ENCODE measurements at places on chromosomes 7 and 10.

- no peak for DNase-seq
These were observed 423.6 kb upstream of the LRGUK start for GRCh38 chr7:133703547-133703946.

- no peak for DNase-seq
These were observed 33.1 kb downstream of the DENND11 start for GRCh38 chr7:141668853-141669252.

DNA sequence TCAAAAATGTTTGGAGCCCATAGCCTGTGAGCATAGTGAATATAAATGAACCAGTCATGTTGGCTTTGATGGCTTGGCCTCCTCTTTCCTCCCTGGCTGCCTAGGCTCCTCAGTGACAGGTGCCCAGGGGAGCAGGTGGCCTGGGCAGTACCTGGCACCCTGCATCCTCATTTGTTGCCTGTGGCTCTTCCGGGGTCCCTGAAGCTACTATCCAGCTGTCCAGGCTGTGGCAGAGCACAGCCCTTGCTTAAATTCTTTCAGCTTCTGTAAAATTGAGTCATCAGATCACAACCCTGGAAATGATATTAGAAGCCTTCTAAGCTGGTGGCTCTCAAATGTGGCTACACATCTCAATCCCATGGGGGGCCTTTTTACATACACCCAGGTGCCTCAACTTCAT is 525.4 kb downstream of the GALNT17 start:
- DNase-seq: no peak

DNA sequence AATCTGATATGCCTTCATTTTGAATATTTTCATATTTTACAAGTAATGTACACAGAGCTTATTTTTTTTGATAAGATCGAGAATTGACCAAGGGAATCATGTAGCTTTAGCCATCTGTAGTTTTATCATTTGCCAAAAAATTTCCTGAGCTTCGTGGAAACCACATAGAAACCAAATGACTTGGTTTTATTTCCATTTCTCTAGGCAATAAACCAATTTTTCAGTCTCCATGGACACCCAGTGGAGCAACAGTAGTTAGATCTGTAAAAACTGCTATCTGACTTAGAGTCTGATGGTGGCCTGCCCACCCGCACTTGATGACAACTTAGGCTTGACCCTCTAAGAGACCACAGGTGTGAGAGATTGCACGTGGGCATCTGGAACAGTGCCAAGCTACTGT is 127.8 kb upstream of the CDK6 start:
- no peak for DNase-seq

GRCh38 chr7:24965831-24966708 is 13.9 kb downstream of the OSBPL3 start:
- DNase-seq: peak; percentile 40

GRCh38 chr10:112136486-112137153 is 46.9 kb downstream of the GPAM start:
- no peak for DNase-seq

DNA sequence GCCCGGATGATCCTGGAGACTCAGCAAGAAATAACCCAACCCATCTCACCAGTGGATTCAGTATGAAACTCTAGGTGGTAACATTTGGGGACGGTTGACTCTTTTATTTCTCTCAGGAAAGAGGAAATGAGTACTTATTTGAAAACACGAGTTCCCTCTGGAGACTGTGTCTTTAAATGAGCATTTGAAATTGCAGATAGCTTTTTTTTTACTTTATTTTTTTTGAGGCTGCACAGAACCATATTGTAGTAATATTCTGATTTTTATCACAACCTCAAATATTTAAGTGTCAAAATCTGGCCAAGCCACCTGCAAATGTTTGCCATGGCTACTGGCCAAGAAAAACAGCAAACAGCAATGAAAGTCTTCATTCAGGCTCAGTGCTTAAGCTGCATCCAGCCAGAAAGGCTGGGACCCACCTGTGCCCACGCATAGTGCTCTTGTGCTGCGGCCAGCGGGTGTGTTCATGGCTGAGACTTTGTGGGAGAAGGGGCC is 160.8 kb downstream of the CREB5 start:
- DNase-seq: no peak

- no peak for DNase-seq
These were observed 122.0 kb downstream of the ZMIZ1 start for GRCh38 chr10:79190740-79191261.
